GM12864 (cell line): ENCODE measurements at places on chromosomes 12 and 14.

- no peak for DNase-seq
Observed at GRCh38 chr12:97575403-97576193, 113.0 kb downstream of the RMST start.

GRCh38 chr14:75226755-75227544 is 50.5 kb upstream of the TMED10 start:
- DNase-seq = no peak

DNA sequence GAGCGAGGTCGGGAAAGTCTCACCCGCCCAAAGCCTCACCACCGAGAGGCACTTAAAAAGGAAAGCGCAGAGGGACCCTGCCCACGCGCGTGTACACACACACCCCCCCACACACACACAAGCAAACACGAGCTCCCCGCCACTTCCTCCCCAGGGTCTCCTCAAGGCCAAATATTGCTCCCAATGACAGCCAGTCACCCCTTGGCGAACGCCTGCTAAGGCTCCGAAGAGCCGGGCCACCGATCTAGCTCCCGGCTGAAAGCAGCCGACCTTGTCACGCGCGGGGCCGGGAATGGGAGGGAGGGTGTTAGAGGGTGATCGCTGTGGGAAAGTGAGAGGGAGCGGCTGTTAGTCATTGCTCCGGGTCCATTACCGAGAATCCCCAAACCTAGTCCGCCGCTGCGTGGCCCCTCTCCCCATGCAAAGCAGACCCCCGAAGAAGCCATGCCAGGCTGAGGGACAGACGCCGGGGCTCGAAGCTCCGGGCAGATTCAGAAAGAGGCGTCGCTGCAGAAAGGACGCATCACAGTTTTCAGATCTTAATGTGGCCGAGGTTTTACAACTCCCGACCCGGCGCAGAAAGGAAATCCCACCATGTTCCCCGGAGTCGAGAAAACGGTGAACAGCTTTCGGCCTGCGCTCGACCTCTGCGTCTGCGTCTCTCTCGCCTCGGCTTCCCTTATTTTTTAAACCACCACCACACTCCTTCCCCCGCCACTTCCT is 2.6 kb downstream of the BMP4 start:
- DNase-seq = no peak

GRCh38 chr12:66669541-66669940 is 9.3 kb downstream of the GRIP1 start:
- no peak for DNase-seq

- DNase-seq = no peak
Observed at GRCh38 chr12:72468505-72468904, 196.3 kb downstream of the TRHDE start.

- DNase-seq = peak; percentile 64
Observed at GRCh38 chr14:20624495-20625070, 16.9 kb downstream of the OR6S1 start.

- DNase-seq = no peak
Observed at GRCh38 chr14:74169906-74170305, 69.3 kb upstream of the VSX2 start.

DNA sequence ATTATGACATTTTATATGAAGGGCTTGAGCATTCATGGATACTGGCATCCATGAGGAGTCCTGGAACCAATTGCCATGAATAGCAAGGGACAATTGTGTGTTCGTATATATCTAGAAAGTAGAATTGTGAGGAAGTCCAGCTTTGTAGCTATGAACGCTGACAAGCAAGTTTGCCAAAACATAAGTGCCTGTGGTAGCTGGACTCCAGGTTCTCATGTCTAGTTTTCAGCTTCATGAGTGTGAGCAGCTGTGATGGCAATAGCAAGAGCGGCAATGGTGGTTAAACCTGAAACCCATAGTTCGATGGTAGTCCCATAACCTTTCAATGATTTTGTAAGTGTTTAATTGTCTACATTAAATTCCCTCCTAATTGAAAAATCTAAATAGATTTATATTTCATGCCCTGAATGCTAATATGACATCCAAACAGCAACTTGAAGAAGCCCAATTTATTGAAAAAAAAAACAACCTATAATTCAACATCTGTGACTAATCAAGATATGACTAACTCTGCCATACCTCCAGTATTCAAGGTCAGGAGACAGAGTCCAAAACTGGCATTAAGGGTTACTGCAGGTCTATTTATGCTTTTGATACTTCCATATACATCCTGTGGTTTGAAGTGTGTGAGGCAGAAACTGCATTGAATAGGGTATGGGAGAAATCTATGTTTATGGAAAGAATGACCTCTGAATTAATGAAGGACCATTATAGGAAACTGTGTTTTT is 50.3 kb upstream of the PCED1B start:
- DNase-seq = no peak

DNA sequence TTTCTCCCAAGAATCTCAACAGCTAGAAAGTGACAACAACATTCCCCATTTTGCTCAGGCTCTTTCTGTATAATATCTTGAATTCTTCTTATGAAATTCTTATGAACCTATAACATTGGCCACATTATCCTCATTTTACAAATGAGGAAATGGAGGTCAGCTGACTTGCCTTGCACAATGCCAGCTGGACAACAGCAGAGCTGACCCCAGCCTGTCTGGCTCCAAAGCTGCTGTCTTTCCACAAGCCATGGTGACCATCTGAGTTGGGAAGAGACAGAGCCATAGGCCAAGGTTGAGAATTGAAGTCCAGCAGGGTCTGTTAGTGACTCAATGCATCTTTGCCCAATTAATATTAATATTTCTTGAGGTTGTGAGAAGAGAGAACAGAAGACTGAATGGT is 87.3 kb downstream of the KSR2 start:
- no peak for DNase-seq
